AG04450 (cell line): ENCODE measurements at places on chromosomes 6 and 20. TPM values are rescaled to one million over a fixed set of nuclear protein-coding genes. Genes with fewer than 3 reads are reported as not detected.

- DNase-seq, result no peak
Observed at GRCh38 chr6:147207351-147207750, 3.1 kb downstream of the STXBP5 start.

GRCh38 chr6:81450180-81450579, 302.3 kb downstream of the TENT5A start:
- peak; percentile 15 for DNase-seq

DNA sequence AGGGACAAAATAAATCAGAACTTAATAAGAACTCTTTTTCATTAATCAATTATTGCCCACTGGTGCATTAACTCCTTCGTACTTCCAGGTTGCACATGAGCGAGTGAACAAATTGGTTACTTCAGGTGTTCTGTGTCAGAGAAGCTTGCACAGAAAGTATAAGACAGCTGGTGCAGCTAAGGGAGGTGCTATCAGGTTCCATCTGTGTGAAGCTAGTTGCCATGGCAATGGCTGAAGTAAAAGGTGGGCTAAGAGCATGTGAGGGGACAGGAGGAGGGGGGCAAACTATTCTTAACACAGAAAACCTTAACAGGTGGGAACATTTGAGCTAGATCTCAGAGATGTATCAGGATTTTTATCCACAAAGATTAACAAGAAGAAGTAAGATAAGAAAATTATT, 81.6 kb downstream of the MANEA start:
- DNase-seq, result no peak

DNA sequence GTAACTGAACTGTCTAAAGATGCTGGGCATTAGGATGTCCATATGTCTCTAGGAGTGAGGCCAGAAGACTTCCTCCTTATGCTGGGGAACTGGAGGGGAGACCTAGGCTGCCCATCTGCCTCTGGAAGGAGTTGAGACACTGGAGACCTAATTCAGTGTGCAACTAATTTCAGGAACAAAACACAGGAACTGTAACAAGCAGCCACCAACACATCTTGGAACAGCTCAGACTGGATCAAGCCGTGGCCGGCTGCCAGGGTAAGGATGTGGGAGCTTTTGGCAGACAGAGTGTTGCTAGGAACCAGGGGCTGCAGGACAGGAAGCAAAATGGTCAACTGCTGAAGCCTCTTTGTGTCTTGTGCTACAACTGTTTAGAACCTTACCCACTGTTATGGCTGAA, 16.4 kb upstream of the MAS1 start:
- DNase-seq, result no peak

GRCh38 chr20:50563133-50563944, 53.2 kb downstream of the PTPN1 start:
- no peak for DNase-seq

- DNase-seq, result no peak
Observed at GRCh38 chr6:112307707-112308106, 39.4 kb upstream of the RFPL4B start.

DNA sequence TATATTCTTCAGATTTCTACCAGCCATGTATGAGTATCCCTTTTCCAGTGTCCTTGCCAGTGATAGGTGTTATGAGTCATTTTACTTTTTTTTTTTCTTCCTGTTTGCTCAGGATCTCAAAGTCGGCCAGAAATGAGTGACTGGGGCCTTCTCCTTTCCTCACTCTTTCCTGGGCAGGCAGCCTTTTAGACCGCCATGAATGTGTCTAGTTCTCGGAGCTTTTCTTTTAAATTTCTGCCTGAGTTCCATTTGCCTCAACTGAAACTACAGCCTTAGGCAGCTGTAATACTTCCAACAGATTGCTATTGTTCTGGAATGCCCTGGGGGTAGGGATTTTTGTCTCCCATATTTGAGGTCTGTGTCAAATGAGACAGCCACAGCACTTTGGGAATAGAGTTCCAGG, 83.7 kb downstream of the STXBP5 start:
- DNase-seq, result no peak

- no peak for DNase-seq
Observed at GRCh38 chr20:19692100-19692499, 66.0 kb upstream of the RIN2 start.

DNA sequence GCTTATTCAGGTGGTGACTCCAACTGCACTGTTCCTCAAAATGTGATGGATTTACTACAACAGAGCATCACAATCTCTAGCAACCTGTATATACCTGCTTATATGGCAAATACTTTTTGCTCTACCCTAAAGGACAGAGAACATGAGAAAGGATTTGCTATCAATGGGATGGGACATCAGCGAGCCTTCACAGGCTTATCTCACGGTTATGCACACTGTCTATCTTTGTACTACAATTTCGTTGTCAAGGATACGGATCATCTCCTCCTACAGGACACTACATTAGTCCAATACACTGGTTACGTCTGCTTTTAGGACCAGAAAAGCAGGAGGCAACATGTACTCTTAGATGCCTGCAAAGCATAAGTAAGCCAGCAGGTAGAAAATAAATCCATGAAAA, 34.2 kb downstream of the STX7 start:
- DNase-seq, result no peak

GRCh38 chr6:17156112-17156921, 54.5 kb downstream of the STMND1 start:
- DNase-seq, result peak; percentile 69

DNA sequence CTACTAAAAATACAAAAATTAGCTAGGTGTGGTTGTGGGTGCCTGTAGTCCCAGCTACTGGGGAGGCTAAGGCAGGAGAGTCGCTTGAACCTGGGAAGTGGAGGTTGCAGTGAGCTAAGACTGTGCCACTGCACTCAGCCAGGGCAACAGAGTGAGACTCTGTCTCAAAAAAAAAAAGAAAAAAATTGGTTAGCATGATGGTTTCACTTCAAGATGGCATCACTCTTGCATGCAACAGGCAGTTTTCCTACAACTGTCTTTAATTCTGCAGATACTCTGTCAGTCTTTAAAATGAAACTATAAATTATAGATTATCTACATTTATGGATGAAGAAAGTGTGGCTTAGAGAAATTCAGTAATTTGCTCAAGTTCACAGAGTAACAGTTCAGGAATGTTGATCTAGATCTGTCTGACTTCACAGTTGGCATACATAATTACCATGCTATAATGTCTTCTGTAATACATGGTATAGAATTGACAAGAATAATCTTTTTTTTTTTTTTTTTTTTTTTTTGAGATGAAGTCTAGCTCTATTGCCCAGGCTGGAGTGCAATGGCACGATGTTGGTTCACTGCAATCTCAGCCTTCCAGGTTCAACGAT, 27.0 kb downstream of the ITCH start:
- DNase-seq, result no peak

GRCh38 chr6:119179842-119180241, 101.4 kb upstream of the FAM184A start:
- no peak for DNase-seq

Gene ZNF165
- polyA plus RNA-seq, result 0.14 and 0.15 TPM in 2 replicates

Gene FOXF2
- 17.3 TPM in 2 replicates for polyA plus RNA-seq

Gene PRSS35
- 5.6 and 7.3 TPM in 2 replicates for polyA plus RNA-seq

Gene PCK1
- not detected in 2 replicates for polyA plus RNA-seq

Gene BFSP1
- 2.3 and 2.9 TPM in 2 replicates for polyA plus RNA-seq
